ENCODE measurements at places on chromosomes 6 and 20.

DNA sequence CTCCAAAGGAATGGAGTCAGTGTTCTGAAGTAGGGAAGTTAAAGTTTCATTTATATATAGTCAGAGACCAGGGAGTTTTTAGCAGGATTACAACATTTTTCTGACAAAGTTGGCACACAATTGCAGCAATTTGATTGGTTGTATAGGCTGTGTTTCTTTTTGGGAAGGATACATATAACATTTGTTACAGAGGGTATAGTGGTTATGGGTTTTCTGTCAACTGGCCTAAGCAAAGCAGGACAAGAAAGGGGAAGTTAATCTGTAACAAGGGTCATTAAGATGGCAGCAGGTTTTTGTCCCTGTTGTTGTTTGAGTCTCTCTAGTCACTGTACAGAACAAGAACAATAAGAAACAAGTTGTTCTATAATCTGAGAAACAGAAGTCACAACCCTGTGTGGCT is 41.4 kb downstream of the TPD52L1 start:
- no peak for DNase-seq

DNA sequence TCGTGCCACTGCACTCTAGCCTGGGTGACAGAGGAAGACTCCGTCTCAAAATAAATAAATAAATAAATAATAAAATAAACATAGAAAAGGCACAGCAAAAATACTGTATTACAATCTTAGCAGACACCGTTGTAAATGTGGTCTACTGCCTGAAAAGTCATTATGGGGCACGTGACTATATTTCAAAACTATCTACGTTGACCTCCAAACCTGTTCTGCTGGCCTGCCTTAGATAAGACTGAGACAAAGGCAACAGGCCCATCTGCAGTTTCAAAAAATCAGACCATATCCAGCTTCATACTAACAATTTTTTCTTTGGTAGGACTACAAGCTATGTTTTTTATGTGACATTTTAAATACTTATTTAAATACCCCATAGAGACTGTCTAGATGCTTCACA is 59.1 kb downstream of the AGPAT4 start:
- no peak for DNase-seq

- peak; percentile 49 for DNase-seq
These were observed 7.1 kb upstream of the PSMG4 start for GRCh38 chr6:3251462-3252314.

DNA sequence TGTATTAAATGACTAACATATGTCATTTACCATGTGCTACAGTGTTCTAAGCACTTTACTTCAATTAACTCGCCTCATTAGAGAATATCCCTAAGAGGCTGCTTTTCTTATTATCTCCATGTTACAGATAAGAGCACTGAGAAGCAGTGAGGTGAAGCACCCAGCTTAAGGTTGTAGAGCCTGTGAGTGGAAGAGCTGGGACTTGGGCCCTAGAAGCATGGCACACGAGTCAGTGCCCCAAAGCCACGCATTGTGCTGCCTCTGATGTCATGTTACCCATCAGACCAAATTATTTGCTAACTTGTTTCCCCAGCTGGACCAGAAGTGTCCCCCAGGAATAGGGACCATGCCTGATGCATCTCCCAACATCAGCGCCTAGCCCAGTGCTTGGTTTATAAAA is 34.1 kb downstream of the POFUT1 start:
- no peak for DNase-seq

DNA sequence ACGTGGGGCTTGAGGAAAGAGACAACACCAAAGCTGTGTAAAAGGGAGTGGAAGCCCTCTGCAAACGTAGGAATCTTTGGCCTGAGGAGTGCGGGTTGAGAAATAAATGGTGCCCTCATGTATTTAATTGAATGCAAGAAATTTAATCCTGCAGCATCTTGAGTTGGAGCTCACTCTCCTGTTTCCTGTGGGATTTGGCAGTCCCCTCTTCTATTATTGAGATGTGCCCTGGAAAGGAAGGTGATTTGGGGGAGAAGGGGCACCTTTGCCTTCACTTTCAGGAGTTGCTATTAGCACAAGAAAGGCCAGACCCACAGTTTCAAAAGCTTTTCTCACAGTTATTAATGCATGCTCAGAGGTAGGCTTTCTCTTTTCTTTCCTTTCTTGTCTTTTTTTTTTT is 201.4 kb upstream of the HDDC2 start:
- no peak for DNase-seq

- DNase-seq: no peak
These were observed 47.8 kb downstream of the TFEB start for GRCh38 chr6:41687501-41688175.

DNA sequence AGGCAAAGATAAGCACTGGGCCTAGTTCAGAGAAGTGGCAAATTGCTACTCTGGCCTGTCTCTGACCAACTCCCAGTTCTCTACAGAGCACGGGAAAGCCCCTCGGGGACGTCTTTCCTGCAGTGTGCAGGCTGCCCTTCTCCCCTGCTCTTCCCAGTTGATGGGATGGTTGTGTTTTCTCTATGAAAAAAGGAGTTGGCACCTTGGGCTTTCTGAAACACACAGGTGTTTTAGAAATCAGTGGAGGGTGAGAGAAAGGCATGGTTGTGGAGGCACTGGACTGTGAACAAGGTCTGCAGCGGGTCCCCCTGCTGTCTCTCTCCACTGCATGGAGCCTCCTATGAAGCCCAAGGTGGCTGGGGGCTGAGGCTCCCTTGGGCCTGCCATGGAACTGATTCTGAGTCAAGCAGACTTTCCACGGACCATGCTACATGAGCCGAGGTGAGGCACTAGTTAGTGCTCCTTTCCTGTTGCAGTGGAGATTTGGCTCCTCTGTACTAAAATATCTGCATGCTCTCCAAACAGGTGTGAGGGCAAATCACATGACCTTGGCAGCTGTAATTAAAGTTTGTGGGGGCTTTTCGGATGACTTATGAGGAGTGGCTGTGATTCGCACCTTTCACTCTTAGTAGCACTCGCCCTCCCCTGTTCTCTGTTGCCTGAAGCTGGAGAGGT is 16.3 kb downstream of the GTSF1L start:
- DNase-seq: no peak

- DNase-seq: no peak
These were observed 62.2 kb upstream of the FABP7 start for GRCh38 chr6:122717350-122717749.

- no peak for DNase-seq
These were observed 51.0 kb downstream of the JAG1 start for GRCh38 chr20:10622657-10623418.

- DNase-seq: no peak
These were observed 354.2 kb upstream of the SULF2 start for GRCh38 chr20:48139262-48140041.

- DNase-seq: no peak
These were observed 168.9 kb upstream of the UST start for GRCh38 chr6:148577687-148578488.

- no peak for DNase-seq
These were observed 96.2 kb upstream of the TOP1 start for GRCh38 chr20:40932436-40932835.

DNA sequence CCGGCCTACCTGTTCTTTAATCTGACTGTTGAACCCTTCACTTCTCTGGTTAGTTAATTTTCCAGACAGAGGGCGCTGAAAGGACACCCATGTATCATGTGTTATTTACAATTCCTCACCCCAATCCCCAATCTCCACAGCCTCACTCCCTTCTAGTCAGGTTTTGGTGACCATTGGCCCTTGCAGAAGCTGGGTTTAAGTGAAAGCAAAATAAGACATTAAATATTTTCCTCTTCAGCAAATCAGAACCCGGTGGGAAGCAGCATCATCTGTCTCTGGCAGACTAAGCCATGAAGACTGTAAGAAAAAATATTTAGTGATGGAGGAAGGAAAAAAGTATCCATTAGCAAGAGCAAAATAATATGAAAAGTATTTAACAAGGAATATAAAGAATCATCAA is 9.4 kb upstream of the HLA-DQA1 start:
- no peak for DNase-seq

- no peak for DNase-seq
These were observed 12.8 kb upstream of the DNAAF9 start for GRCh38 chr20:3420211-3420707.

DNA sequence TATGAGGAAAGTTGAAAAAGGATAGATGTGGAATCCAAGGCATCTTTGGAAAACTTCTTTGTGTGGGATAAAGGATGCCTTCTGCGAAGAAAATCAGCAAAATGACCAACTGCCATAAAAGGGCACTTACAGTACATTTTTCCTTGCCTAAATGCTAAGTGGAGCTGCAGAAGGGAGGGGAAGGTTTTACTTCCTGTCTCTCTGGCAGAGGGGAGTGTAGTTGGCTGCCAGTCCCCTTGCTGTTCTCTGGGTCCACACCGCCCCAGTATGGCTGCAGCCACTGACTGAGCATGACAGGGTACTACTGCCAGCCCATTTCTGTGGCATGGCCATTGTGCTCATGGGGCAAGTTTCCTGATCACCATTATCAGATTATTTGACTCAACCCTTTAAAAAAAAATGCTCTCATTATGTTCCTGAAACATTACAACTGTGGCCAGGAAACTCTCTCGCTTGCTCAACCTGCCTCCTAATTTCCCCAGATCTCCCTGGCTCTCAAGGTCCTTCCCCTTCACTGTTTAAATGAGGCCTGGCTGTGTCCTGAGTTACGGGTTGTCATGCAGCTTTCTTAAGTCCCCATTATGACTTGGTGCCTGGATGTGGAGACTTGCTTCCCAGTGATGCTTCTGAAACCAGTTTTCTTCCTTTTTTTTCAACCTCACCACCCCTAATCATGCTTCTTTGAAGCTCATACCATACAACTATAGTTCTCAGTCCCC is 34.5 kb upstream of the FAM184A start:
- DNase-seq: no peak

GRCh38 chr20:61608275-61609085 is 356.4 kb downstream of the CDH4 start:
- no peak for DNase-seq

DNA sequence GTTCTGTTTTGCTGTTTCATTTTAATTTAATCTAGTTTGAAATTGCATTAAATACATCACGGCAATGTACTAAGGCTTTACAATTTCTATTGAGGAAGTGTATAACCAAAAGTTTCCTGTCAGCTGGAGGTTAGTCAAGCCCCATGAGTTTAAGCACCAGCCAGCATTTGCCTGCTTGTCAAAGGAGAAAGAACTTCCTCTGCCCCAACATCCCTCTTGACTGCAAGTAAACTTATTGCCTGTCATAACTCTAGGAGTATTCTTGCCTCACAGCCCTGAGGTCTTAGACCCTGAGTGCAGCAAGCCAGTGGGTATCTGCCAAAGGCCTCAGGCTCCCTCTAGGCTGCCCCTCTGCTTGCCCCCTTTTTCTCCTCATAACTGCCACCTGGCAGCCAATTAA is 106.7 kb upstream of the INSM1 start:
- DNase-seq: no peak

DNA sequence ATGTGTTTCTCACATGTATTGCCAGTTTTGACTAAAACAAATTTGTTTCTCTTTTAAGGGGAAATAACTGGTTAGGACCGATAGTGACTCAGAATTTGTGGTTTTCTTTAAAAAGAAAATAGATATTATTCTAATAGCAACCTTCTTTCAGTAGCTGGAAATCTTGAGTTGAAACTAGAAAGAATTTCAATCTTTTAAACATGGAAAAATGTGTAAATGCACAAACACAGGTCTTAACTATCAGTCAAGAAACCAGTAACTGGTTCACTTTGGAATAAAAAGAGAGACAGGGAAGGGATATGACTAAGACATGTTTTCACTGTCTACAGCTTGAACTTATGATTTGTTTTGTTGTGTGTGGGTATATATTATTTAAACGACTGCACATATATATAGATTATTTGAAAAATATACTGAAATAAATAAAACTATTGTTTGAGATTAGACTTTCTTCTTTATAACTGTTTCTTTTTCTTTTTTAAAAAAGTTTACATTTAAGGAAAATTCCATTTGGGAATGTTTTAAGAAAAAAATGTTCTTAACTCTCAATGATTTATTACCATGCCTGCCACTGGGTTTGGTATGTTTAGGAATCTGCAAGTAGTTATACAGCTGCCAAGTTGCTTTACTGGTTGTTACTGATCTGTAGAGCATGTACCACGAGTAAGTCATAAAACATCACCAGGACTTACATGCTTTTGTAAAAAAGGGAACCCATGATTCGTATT is 753.3 kb upstream of the MARCKS start:
- DNase-seq: no peak

DNA sequence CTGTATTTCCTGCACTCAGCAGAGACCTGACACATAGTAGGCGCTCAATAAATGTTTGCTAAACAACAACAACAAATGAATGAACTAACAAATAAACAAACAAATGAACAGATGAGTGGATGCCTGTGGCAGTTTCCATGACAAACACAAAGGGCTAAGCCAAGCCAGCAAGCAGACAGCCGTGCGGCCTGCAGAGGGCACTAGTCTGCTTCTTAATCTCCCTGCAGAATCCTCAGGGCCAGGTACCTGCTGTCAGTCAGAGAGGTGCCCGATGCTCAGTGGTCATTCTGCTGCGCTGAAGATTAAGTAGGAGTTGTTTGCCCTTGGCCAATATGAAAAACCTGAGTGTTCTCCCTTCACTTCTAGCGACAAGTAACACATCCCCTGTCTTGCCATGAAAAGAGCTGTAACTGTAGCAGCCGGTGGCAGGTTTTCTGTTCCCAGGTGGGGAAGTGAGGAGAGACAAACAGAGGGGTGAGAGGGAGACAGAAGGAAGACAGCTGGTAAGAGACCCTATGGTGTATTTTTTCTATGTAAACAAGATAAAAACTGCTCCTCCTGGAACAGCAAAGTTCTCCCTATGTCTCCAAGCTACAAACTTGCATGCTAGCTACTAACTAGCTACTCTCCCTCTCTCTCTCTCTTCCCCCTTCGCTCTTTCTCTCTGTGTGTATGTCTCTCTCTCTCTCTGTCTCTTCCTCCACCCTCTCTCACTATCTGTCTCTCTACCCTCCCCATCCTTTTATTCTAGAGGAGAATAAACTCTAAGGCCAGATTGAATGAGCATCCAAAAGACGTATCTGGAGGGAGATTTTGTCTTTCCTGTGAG is at the start of gene MC3R:
TSS of gene MC3R (plus strand) at position 779 of the 829 bp plus-strand sequence. CDS start 112 bp downstream, outside the sequence.
- DNase-seq: no peak

DNA sequence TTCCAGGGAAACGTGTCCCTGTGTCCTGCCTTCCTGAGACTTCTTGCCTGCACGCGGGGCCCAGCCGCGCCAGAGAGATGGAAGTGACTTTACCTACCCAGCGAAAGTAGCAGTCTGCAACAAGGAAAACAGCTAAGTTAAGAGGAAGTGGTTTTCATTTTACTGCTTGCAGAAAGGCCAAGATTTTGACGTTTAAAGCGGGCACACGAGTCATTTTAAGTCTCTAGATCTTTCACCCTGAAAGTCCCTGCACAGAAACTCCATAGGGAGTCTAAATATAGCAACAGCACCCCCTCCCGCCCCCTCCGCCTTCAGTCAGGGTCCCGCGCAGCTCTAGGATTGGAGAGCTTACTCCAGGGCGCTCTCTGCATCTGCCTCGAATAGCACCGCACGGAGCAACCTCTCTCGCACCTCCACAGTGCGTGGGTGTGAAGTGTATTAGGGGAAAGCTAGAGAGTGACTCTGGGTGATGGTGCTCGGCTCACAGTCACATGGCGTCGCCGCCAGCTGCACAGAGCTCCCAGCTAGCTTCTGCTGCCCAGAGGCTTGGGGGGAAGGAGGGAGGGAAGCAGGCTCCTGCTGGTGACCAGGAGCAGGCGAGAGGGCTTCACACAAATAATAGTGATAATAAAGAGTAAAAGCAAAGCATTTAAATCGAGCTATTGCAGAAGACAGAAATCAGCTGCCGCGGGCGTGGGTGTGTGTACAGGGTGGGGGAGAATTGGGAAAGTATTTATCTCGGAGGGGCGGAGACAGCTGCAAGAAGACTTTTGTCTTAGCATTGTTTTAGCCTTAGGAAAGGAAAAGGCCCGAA is 1.8 kb upstream of the KCNQ5 start:
- peak; percentile 26 for DNase-seq

Measured in stimulated activated CD4-positive, alpha-beta T cell treated with anti-CD3 and anti-CD28 coated beads, TNF-alpha, amount 100 ng/mL, for 1 hour (primary cell).